A172 (cell line): ENCODE measurements at places on chromosomes 6 and 20. TPM values are rescaled to one million over a fixed set of nuclear protein-coding genes. Genes with fewer than 3 reads are reported as not detected.

Gene NQO2
- total RNA-seq = 61.6 and 74.5 TPM in 2 replicates

Gene SLC22A7
- not detected in 2 replicates for total RNA-seq

Gene CST7
- not detected in 2 replicates for total RNA-seq

Gene ELOVL5
- total RNA-seq = 57.3 and 74.4 TPM in 2 replicates

Gene AMD1
- 114 and 144 TPM in 2 replicates for total RNA-seq

Gene PACSIN1
- 0.31 TPM in 1 of 2 replicates, not detected in the other for total RNA-seq

Gene PRL
- 0.07 TPM in 1 of 2 replicates, not detected in the other for total RNA-seq

Gene KCNB1
- 0.31 and 0.41 TPM in 2 replicates for total RNA-seq

Gene NR2E1
- 0.05 TPM in 1 of 2 replicates, not detected in the other for total RNA-seq

Gene SRMS
- total RNA-seq = not detected in 2 replicates

Gene OR2H1
- total RNA-seq = not detected in 2 replicates

Gene PRSS16
- 0.12 and 0.62 TPM in 2 replicates for total RNA-seq

Gene PKIB
- total RNA-seq = 2.0 and 4.1 TPM in 2 replicates

Gene ZFP64
- 10.8 and 14.0 TPM in 2 replicates for total RNA-seq

Gene MCCD1
- not detected in 2 replicates for total RNA-seq

Gene SCAF8
- total RNA-seq = 22.4 and 30.8 TPM in 2 replicates

Gene NNAT
- total RNA-seq = not detected in 2 replicates

Gene PTK7
- 82.3 and 84.6 TPM in 2 replicates for total RNA-seq

Gene GCNT2
- 16.6 and 19.3 TPM in 2 replicates for total RNA-seq

Gene TRAPPC3L
- total RNA-seq = not detected in 2 replicates

Gene SEL1L2
- total RNA-seq = not detected in 2 replicates

Gene NKX2-2
- total RNA-seq = 4.4 TPM in 2 replicates

Gene TFAP2C
- total RNA-seq = 1.9 and 2.0 TPM in 2 replicates

Gene PPP1R14C
- total RNA-seq = 0.03 and 0.60 TPM in 2 replicates

Gene AAR2
- total RNA-seq = 36.7 and 36.8 TPM in 2 replicates

Gene TPX2
- 224 and 245 TPM in 2 replicates for total RNA-seq

Gene RAET1G
- total RNA-seq = 1.1 and 2.0 TPM in 2 replicates

Gene SCRT2
- total RNA-seq = not detected in 2 replicates

Gene SLC17A1
- total RNA-seq = not detected in 2 replicates

Gene SLC22A2
- 0.69 and 1.2 TPM in 2 replicates for total RNA-seq

Gene JAG1
- total RNA-seq = 6.2 and 9.4 TPM in 2 replicates

Gene DYNLT2
- total RNA-seq = 2.8 and 3.0 TPM in 2 replicates

Gene OPRL1
- 0.81 and 1.2 TPM in 2 replicates for total RNA-seq

Gene BMP5
- 0.17 TPM in 1 of 2 replicates, not detected in the other for total RNA-seq

Gene BPIFB2
- not detected in 2 replicates for total RNA-seq

Gene TBC1D7
- 29.7 and 52.5 TPM in 2 replicates for total RNA-seq

Gene ZNF334
- 0.12 TPM in 1 of 2 replicates, not detected in the other for total RNA-seq

Gene SCGN
- not detected in 2 replicates for total RNA-seq

Gene ROS1
- total RNA-seq = 0.31 and 0.47 TPM in 2 replicates

Gene CCDC170
- total RNA-seq = not detected in 2 replicates

Gene C20orf144
- 0.05 TPM in 1 of 2 replicates, not detected in the other for total RNA-seq

Gene SLC17A4
- total RNA-seq = not detected in 2 replicates

Gene MRAP2
- total RNA-seq = 0.86 and 1.1 TPM in 2 replicates

Gene GSTA3
- total RNA-seq = not detected in 2 replicates

Gene NOX3
- not detected in 2 replicates for total RNA-seq

Gene PLEKHG1
- total RNA-seq = 0.21 and 0.48 TPM in 2 replicates

Gene PGC
- total RNA-seq = not detected in 2 replicates
